ENCODE measurements at places on chromosomes 2 and 18.

DNA sequence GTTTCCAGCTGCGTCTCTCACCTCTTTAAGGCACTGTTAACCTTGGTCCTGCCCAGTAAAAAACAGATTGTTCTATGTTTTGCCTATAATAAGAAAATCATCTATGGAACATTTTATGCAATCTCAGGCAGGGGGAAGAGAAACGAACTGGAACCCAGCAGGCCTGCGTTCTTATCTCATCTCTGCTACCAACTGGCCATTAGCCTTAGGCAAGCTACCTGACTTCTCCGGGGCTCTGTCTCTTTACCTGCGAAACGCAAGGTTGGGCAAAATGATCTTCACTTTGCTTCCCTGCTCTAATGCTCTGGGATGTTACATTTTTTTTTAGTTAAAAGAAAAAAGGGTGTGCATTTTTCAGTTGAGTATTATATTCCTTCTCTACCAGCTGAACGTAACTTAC is 70.5 kb upstream of the WIPF1 start:
- DNase-seq, result no peak

DNA sequence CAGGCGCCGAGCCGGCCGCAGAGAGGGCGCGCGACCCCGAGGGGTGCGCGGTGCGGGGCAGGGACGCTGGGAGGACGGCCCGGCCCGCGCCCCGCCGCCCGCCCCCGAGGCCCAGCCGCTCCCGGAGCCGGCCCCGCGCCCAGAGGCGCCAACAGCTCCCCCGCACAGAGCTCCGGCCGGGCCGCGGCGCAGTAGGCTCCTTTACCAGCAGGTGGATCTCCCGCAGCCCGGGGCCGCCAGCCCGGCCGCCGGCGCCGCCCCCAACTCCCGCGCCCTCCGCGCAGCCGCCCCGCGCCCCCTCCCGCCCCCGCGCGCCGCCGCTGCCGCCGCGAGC is 258 bp downstream of the MGAT4A start:
- no peak for DNase-seq

DNA sequence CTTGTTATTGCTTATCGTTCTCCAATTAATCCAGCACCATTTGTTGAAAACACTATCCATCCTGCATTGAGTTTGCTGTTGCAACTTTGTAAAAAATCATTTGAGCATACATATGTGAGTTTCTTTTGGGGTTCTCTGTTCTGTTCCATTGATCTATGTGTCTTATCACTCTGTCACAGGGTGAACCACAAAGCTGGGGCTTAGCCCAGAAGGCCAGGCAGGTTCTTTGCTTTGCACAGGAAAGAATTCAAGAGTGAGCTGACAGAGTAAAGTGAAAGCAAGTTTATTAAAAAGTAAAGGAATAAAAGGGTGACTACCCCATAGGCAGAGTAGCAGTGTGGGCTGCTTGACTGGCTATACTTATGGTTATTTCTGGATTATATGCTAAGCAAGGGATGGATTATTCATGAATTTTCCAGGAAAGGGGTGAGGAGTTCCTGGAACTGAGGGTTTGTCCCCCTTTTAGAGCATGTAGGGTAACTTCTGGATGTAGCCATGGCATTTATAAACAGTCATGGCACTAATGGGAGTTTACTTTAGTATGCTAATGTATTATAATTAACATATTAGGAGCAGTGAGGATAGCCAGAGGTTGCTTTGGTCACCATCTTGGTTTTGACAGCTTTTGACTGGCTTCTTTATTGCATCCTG is 46.8 kb downstream of the RNF138 start:
- no peak for DNase-seq

GRCh38 chr2:137115081-137115794 is 349.9 kb downstream of the THSD7B start:
- no peak for DNase-seq

GRCh38 chr2:24903161-24904103 is 16.6 kb downstream of the ADCY3 start:
- no peak for DNase-seq

- DNase-seq, result no peak
Measured at GRCh38 chr18:35457140-35457704, 40.5 kb downstream of the INO80C start.

DNA sequence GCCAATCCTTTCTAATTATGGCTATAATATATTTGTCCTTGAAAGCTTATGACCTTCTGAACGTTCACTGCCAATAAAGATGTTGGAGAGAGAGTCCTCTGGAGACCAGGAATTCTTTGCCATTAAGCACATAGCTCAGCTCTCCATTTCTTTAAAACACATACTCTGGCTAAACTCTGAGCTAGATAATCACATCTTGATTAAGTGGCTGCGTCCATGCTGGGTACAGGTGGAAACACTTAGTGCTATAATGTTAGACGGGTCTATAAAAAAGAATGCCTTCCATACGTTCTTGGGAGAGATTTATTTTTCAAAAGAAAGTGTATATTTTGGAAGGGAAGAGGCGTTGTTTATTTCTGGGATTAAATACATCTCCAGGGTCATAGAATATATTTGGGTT is 314.5 kb downstream of the LPIN1 start:
- DNase-seq, result no peak

DNA sequence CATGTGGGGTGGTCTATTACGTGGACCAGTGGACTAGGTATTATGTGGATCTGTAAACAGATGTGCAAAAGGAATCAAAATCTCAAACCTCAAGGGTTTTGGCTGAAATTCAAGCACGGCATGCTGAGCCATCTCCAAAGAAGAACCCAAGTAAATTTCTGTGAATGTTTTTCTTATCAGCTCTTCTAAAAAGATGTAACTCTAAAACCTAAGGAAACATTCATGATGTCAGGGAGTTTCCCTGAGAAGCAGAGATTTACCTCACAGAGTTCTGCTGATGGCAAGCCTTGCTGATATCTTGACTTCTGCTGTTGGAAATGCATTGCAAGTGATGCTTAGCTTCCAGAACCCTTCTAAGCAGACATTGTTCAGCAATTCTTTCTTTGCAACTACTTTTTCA is 21.6 kb downstream of the DSG4 start:
- no peak for DNase-seq

DNA sequence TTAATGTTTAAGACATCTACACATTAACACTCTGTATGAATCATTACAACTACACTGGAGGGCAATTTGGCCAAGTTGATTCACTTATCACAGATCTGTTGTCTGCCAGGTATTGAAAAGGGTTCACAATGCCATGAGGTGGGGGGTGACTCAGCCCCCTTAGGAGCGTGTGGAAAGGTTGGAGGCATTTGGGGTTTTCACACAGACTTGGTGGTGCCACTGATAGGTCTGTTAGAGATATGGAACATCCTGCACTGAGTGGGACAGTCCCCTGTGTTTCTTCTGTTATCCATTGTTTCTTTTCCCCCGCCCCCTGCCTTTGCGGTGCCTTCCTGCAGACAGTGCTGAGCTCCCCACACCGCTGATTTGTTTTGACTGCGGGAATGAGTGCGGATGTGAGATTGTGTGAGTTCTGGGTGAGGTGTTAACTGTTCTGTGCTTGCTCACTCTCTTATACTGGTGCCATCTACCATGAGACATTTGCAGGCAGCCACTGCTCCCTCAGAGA is 9.3 kb upstream of the TSN start:
- no peak for DNase-seq

Data from NCI-H187 treated with DMSO at 0.1 percent for 48 hours (cell line).